Transverse colon (tissue), 4 donors: ENCODE measurements at places on chromosomes 11 and 22.

GRCh38 chr11:856397-856796 is 13.7 kb downstream of the TSPAN4 start:
- no peak for DNase-seq

- DNase-seq, result no peak
These were observed 54.3 kb downstream of the TSPAN18 start for GRCh38 chr11:44780940-44781631.

- DNase-seq, result no peak
These were observed 28.5 kb downstream of the LRRC74B start for GRCh38 chr22:21074102-21074715.

- no peak for DNase-seq
These were observed 29.2 kb downstream of the ST14 start for GRCh38 chr11:130188585-130189347.

DNA sequence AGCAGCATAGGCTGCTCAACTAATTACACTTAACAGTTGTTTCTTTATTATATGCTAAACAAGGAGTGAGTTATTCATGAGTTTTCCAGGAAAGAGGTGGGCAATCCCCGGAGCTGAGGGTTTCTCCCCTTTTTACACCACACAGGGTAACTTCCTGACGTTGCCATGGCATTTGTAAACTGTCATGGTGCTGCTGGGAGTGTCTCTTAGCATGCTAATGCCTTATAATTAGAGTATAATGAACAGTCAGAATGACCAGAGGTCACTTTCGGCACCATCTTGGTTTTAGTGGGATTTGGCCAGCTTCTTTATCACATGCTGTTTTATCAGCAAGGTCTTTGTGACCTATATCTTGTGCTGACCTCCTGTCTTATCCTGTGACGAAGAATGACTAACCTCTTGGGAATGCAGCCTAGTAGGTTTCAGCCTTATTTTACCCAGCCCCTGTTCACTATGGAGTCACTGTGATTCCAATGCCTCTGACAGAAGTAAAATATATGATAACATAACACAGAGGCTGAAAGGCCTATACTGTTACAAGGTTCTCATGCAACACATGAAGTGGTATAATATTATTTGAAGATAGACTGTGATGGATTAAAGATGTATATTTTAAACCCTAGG is 41.3 kb upstream of the RDX start:
- DNase-seq, result no peak

DNA sequence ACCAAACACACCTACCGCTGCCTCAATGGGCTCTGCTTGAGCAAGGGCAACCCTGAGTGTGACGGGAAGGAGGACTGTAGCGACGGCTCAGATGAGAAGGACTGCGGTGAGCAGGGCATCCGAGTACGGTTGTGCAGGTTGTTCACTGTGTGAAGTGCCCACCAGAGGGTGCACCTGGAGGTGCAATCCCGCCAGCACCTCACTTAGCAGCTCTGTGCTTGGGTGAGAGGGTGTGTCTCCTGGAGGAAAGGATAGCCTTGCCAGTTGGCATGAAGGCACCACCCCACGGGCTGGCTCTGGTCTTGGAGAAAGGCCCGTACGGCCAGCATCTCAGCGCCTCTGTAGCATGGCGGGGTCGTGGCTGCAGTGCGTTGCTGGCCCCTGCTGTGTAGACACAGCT is 39.4 kb downstream of the ST14 start:
- no peak for DNase-seq

- no peak for DNase-seq
These were observed 40.1 kb downstream of the PI4KA start for GRCh38 chr22:20818471-20818870.

- DNase-seq, result peak; percentile 90
These were observed 3.8 kb downstream of the SMTN start for GRCh38 chr22:31084811-31085492.

GRCh38 chr11:114368918-114369680 is 31.2 kb downstream of the C11orf71 start:
- no peak for DNase-seq

DNA sequence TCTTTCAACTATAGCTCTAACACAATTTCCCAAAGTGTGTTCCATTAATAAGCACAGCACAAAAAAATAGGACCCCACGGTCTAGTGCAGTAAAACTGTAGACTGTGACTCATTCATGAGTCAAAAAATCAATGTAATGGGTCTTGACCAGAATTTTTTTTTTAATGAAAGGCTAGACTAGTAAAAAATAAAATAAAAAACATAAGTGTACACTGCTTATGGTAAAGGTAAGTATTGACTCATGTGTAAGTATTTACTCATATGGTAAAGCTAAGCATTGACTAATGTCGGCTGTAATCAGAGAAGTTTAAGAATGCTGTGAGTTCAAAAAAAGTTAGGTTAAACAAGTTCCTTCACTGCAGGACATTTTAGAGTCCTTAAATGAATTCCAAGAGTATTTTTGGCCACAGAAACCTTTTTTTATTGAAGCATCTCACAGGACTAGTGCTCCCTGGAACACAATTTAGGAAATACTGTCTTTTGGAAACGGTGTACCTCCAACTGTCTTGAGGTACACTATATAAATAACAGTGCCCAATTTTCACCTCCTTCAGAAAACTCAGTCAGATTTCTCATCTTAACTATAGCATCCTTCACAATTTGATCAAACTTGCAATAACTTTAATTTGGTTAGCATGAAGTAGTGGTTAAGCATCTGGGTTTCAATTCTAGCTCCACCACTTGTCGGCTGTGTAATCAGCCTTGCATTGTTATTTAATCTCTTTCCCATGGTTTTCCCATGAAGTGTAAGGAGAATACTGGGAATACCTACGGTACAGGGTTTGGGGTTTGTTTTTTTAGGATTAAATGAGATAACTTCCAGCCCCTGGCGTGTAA is 2.1 kb downstream of the CCDC73 start:
- no peak for DNase-seq

DNA sequence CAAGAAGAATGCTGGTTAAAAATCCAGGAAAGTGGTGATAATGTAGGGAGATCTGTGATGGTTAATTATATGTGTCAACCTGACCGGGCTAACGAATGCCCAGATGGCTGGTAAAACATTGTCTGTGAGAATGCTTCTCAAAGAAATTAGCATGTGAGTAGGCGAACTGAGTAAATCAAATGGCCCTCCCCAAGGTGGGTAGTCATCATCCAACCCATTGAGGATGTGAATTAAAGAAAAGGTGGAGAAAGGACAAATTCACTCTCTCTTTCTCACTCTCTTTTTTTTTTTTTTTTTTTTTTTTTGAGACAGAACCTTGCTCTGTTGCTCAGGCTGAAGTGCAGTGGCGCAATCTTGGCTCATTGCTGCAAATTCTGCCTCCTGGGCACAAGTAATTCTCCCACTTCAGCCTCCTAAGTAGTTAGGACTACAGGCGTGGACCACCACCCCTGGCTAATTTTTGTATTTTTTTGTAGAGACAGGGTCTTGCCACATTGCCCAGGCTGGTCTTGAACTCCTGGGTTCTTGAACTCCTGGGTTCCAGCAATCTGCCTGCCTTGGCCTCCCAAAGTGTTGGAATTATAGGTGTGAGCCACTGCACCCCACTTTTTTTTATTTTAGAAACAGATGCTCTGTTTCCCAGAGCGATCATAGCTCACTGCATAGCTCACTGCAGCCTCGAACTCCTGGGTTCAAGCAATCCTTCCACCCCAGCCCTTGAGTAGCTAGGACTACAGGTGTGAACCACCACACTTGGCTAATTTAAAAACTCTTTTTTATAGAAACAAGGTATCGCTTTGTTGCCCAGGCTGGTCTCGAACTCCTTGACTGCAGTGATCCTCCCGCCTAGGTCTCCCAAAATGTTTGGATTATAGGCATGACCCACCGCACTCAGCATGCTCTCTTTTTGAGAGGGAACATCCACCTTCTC is 22.0 kb upstream of the P2RY6 start:
- peak; percentile 6 for DNase-seq

DNA sequence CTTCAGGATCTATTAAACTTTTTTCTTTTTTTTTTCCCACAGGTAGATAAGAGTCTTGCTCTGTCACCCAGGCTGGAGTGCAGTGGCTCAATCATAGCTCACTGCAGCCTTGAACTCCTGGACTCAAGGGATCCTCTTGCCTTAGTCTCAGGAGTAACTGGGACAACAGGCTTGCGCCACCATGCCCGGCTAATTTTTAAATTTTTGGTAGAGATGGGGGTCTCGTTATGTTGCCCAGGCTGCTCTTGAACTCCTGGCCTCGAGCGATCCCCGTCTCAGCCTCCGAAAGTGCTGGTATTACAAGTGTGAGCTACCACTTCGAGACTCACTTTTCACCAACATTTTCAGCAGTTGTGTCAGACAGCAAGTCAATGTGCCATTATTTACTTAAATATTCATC is 962 bp downstream of the SIRT3 start:
- no peak for DNase-seq

DNA sequence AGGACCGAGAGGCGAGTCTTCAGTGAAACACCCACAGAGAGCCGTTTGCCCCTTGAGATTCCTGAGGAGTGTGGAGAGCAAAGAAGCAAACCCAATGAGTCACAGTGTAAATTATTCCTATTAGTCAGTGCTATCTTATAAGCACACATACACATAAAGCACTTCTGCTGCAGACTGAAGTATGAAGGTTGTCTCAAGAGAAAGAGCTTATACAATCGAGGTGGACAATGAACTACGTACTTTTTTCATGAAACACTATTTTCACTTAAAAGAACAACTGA is 37.3 kb downstream of the GALNT18 start:
- no peak for DNase-seq

- no peak for DNase-seq
These were observed 134.0 kb downstream of the KIF18A start for GRCh38 chr11:27973851-27974536.

GRCh38 chr22:17130199-17130598 is 9.0 kb upstream of the TMEM121B start:
- no peak for DNase-seq

GRCh38 chr11:29432719-29433325 is 584.0 kb downstream of the KCNA4 start:
- no peak for DNase-seq

- no peak for DNase-seq
These were observed 115.2 kb upstream of the FAT3 start for GRCh38 chr11:92109466-92109865.

DNA sequence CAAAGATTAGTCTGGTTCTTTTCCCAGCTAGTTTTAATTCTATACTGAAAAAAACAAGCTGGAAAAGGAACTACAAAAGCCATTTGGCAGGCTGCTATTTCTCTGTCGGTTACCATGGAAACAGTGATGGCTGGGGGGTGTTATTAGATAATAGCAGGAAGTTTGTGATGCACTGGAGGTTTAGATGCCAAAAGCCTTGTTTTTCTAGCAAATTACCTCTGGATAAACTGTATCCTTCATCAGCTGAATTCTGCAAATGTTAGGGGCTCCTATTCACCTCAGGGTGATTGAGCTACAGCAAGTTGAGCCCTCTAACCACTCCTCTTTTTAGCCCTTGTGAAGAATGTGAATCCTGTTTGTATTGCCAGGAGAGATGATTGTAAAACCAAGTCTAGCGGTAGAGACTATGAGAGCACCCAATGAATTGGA is 25.2 kb downstream of the ALKBH3 start:
- no peak for DNase-seq

DNA sequence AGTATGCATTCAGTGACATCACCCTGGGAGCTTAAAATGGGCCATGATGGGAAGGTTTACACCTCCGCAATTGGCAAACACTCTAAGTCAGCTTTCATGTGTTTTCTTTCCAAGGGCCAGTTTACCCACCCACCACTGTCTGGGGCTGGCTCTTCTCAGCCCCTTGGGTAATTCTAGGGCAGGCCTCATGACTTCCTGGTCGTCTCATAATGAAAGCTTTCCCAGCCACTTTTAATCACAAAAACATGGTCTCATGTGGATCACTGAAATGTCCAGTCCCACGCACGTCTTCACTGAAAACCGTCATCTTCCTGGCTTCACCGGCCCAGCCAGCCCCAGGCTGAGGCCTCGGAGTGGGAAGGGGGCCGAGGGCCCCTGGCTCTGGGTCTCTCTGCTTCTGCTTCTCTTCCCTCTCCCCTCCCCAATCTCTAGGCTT is 58.5 kb upstream of the ANO1 start:
- no peak for DNase-seq

DNA sequence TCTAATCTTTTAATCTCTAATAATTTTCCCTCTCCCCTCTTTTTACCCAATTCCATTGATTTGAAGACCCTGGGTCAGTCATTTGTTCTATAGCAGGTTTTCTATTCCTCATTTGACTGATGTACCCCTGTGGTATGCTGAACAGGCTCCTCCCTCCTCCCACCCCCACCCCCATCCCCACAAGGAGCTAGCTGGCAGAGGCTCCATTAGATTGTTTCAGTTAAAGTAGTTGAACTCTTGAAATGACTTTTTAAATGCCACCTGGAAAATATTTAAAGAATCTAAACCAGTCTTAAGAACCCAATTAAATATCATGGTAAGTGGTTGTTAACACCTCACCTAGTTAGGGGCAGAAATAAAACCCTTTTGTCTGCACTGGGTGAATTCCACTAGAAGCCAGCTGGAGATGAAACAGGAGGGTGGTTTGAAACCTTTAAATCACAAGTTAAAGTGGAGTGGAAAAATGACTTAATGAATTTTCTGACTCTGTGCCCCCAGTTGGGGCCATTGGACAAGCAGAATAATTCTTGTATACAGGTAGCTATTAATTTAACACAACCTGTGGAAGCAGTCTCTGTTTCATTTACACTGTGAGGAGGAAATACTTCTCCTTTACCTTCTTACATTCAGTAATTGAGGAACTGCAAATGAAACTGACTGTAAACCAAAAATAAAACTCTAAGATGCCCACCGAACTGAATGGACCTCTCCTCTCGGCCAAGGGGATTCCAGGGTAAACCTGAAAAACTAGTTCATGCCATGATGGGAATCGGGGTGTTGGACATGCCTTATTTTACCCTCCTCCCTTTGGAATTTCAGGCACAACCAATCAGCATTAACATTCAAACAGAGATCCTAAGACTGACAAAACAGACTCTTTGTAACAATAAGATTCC is 30.7 kb downstream of the PRR5L start:
- DNase-seq, result no peak

DNA sequence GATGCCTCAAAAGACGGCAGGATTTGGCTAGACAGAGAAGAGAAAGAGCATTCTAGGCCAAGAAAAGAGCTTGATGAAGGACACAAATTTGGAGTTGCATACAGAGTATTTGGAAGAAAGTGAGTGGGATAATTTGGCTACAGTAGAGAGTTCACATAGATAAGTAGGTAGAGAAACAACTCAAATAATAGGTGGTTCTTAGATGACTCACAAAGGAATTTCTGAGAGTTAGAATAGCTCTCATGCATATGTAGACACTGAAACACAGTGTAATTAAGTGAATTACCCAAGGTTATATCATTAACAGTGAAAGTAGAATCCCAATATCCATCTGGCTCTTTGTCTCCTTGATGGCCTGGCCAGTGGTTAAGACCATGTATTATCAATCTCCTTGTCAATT is 228.6 kb upstream of the DDI1 start:
- DNase-seq, result no peak

- no peak for DNase-seq
These were observed 23.0 kb downstream of the AMPD3 start for GRCh38 chr11:10478066-10478465.

GRCh38 chr22:43305806-43306205 is 37.4 kb downstream of the SCUBE1 start:
- DNase-seq, result no peak

- no peak for DNase-seq
These were observed 15.8 kb downstream of the VPS37C start for GRCh38 chr11:61145228-61146005.
